Glutamatergic neuron (in vitro differentiated cells): ENCODE measurements at places on chromosomes 3 and 15.
A peak's percentile ranks its signal among the peaks of the same experiment; 100 is the strongest.

- peaks cover 13% of the 10 kb centered on the region for H3K4me1 ChIP-seq
- DNase-seq: no peak
- peaks cover 2% of the 10 kb centered on the region for H3K27me3 ChIP-seq
- H3K27ac ChIP-seq: no peak overlapping the region
- H3K36me3 ChIP-seq: no peaks in the 10 kb centered on the region
Observed at GRCh38 chr3:192364316-192364715, 363.0 kb downstream of the FGF12 start.

DNA sequence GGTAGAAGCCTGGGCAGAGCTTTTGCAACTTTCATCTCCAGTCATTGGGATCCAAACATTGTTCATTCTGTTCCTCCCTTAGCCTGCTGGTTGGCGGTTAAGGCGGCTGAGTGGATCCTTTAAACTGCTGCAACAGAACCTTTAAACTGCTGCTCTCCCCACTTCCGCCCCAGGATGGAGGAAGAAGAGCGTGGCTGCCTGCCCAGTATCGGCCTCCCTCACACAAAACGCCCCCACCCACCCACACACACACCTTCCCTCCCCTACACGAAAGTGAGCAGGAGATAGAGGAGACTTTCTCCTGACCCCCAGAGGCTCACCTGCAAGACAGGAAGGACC lies 460 bp upstream of the ZMAT3 start:
- no peak for DNase-seq
- peak overlapping the region; percentile 64 for H3K4me3 ChIP-seq
- peaks cover 2% of the 10 kb centered on the region for H3K27me3 ChIP-seq

DNA sequence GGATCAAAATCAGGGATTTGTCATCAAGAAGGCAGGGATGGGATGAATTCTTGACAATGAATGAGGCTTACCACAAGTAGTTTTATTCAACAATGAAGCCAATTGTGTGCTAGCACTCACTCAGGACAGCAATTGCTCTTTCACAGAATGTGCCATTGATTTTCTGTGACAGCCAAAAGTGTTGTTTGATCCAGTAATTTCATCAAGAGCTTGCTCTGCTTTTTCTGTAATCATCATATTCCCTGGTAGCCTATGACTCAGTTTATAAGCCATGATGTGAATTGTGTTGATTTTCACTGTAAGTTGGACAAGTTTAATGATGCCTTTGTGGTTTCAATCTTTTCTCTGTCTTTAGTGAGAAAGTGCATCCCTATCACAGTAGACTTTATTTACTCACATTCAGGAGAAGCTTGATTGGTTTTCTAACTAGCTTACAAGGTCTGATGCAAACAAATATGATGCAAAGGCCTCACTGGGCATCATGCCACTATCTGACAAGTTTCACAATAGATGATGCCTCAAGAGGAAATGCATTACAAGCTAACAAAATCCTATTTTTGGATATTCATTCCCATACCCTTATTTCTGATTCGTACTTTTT lies 13.6 kb upstream of the CSRNP1 start:
- no peaks in the 10 kb centered on the region for H3K27me3 ChIP-seq
- no peak overlapping the region for H3K4me3 ChIP-seq
- H3K36me3 ChIP-seq: no peaks in the 10 kb centered on the region
- no peak for DNase-seq
- no peak overlapping the region for H3K27ac ChIP-seq

DNA sequence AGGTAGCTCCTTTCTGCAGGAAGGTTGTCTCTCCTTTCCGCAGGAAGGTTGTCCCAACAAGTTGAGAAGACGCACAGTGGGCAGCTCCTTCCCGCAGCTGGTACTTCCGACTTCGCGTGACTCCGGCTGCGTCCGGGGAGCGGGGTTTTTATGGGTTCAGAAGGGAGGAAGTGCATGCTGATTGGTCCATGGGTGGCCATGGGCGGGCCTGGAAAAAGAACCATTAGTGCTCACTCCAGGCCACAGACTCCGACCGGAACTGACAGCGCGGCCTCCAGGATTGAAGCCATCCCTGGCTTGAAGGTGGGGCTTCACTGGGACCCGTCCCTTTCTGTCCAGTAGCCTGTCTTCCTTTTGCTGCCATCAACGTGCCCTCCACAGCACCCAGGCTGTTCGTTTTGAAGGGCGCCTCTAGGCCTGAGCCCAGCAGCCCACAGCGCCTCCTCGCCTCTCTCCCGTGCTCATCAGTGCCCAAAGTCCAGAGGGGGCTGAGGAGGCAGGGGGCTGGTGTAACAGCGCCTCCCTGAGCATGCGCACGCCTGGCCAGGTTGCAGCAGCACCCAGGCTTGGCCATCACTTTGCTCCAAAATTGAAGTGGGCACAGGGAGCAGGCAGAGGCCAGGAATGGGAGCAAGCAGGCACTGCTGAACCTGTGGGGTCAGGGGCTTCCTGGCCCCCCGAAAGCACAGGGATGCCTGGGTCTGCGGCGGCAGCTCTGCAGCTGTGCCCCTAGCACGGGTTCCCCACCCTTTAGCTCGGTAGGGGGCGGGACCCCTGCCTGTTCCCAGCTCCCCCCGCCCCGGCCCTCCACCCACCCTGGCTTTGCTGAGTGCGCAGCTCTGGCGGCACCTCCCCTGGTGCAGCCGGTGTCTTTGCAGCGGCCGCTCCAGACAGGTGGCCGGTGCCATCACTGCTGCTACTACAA lies 330.6 kb upstream of the MCTP2 start:
- peaks cover 14% of the 10 kb centered on the region for H3K4me1 ChIP-seq
- DNase-seq: no peak
- H3K4me3 ChIP-seq: no peak overlapping the region
- H3K36me3 ChIP-seq: no peaks in the 10 kb centered on the region
- no peak overlapping the region for H3K27ac ChIP-seq

- DNase-seq: no peak
- H3K27ac ChIP-seq: no peak overlapping the region
- peaks cover 39% of the 10 kb centered on the region for H3K4me1 ChIP-seq
- H3K4me3 ChIP-seq: no peak overlapping the region
- peaks cover 10% of the 10 kb centered on the region for H3K27me3 ChIP-seq
- H3K36me3 ChIP-seq: no peaks in the 10 kb centered on the region
Observed at GRCh38 chr15:67460521-67460920, 60.4 kb upstream of the C15orf61 start.

DNA sequence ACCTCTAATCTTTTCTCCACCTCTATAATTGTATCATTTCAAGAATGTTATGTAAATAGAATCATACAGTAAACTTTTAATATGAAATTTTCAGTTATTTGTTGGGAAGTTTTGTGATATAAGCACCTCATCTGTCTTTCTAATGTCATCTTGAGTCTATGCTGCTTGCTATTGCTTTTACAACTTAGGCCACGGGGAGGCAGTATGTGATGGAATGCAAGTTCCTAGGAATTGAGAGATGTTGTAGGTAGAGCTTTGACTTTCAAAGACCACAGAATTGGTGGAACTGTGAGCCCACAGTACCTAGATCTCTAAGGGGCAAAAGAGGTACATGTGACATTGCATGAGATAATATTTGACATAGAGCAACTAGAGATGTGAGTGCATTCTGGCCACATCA lies 328.3 kb downstream of the MFSD1 start:
- no peaks in the 10 kb centered on the region for H3K27me3 ChIP-seq
- no peaks in the 10 kb centered on the region for H3K36me3 ChIP-seq
- no peaks in the 10 kb centered on the region for H3K4me1 ChIP-seq

- peaks cover 11% of the 10 kb centered on the region for H3K4me1 ChIP-seq
- no peak overlapping the region for H3K27ac ChIP-seq
- DNase-seq: no peak
- peaks cover 6% of the 10 kb centered on the region for H3K27me3 ChIP-seq
Observed at GRCh38 chr3:23921052-23921511, 4.2 kb downstream of the RPL15 start.

DNA sequence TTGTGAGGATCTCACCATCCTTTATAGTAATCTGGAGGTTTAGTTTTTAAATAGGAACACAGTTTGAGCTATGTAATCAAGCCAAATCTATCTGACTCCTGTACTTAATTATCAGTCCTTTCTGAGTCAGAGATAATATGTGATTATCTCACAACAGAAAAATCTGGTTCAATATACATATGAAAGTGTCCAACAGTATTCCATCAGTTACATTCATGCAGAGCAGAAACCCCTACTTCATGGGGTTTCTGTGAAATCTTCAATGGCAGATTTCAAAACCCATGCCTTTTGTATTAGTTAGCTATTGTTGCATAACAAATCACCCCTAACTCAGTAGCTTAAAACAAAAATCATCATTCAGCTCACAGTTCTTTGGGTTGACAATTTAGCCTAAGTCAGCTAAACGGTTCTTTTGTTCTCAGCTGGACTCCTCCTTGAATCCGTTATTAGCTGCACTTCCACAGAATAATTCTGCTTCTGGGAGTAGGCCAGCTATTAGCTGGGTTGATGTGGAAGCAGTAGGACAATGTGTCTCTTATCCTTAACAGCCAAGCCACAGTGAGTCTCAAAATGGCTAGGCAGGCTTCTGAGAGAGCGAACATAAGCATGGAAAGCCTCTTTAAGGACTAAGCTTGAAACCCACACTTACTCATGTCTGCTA lies 42.9 kb upstream of the ARPP21 start:
- no peak overlapping the region for H3K27ac ChIP-seq
- no peak overlapping the region for H3K4me3 ChIP-seq
- H3K36me3 ChIP-seq: no peaks in the 10 kb centered on the region
- H3K4me1 ChIP-seq: peaks cover 4% of the 10 kb centered on the region

DNA sequence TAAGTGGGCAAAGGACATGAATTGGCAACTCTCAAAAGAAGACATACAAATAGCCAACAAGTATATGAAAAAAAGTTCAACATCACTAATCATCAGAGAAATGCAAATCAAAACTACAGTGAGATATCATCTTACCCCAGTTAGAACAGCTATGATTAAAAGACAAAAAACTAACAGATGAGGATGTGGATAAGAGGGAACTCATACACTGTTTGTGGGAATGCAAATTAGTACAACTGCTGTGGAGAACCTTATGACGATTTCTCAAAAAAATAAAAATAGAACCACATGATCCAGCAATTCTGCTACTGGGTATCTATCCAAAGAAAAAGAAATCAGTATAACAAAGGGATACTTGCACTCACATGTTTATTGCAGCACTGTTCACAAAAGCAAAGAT lies 28.6 kb downstream of the NEK10 start:
- H3K27me3 ChIP-seq: peaks cover 2% of the 10 kb centered on the region
- H3K4me3 ChIP-seq: no peak overlapping the region
- no peak for DNase-seq
- no peak overlapping the region for H3K27ac ChIP-seq
- H3K4me1 ChIP-seq: no peaks in the 10 kb centered on the region

GRCh38 chr15:57586661-57587424 lies 4.9 kb upstream of the MYZAP start:
- no peak for DNase-seq
- no peak overlapping the region for H3K27ac ChIP-seq
- H3K36me3 ChIP-seq: peaks cover 18% of the 10 kb centered on the region
- H3K4me1 ChIP-seq: no peaks in the 10 kb centered on the region

- peaks cover 20% of the 10 kb centered on the region for H3K4me1 ChIP-seq
- H3K36me3 ChIP-seq: peaks cover 7% of the 10 kb centered on the region
- no peak for DNase-seq
- no peak overlapping the region for H3K27ac ChIP-seq
- no peak overlapping the region for H3K4me3 ChIP-seq
- H3K27me3 ChIP-seq: peaks cover 12% of the 10 kb centered on the region
Observed at GRCh38 chr3:48463703-48464102, 17.2 kb downstream of the ATRIP start.

DNA sequence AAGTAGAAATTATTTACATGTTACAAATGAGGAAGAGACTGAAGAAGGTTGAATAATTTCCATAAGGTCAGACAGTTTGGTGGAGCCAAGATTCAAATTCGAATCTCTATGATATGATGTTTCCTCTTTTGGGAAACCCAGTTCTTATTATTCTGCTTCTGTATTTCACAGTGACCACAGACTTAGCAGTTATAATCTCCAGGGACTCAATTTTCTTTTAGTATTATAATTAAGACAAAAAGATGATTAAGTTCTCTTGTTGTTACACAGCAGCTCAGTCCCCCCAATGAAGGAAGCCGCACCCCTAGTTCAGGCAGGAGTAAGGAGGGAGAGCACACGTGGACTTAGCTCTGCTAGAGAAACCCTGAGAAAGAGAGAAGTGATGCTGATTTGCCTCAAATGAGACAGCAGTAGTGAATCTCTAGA lies 130.6 kb downstream of the CCNL1 start:
- H3K4me3 ChIP-seq: no peak overlapping the region
- DNase-seq: no peak
- H3K27ac ChIP-seq: no peak overlapping the region
- H3K36me3 ChIP-seq: no peaks in the 10 kb centered on the region
- H3K27me3 ChIP-seq: no peaks in the 10 kb centered on the region

DNA sequence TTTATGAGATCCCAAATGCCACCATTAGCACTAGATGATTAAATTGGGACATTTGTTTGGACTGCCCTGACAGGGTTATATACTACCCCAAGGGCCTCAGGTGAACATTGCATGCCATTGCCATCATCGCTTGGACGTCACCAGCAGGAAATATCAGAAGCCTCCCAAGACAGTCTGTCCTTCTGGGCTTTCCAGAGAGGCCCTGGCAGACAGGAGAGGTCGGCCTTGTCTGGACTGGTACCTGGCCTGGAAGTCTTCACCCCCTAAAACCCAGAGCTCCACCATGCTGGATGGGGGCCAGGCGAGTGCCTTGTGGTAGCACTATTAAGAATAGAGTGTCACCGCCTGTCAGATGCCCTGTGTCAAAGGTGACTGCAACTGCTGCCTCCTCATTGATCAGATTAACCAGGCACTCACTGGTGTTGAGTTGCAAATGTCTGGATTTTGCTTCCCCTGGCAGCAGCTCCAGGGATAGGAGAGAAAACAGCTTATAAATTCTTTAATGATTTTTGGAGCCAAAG lies 324.1 kb upstream of the RASGRP1 start:
- peaks cover 6% of the 10 kb centered on the region for H3K36me3 ChIP-seq
- no peak for DNase-seq
- no peak overlapping the region for H3K4me3 ChIP-seq
- no peak overlapping the region for H3K27ac ChIP-seq
- no peaks in the 10 kb centered on the region for H3K4me1 ChIP-seq
- H3K27me3 ChIP-seq: no peaks in the 10 kb centered on the region

DNA sequence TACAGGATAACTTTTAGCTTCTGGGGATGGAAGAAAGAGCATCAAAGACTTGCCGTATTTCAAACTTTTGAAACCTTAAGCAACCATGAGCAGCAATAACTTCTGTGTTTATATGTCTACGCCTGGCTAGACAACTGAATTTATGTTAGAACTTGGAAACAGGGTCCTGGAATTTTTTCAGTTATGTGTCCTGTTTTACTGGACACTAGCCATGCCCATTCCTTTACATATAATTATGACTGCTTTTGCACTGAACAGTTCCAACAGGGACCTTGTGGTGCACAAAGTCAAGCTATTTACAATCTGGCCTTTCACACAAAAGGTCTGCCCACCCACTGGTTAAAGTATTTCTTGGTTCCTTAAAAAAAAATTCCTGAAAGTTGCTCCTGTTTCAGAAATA lies 37.1 kb downstream of the TJP1 start:
- peaks cover 8% of the 10 kb centered on the region for H3K4me1 ChIP-seq
- no peak for DNase-seq
- no peak overlapping the region for H3K4me3 ChIP-seq
- no peak overlapping the region for H3K27ac ChIP-seq

- no peak overlapping the region for H3K27ac ChIP-seq
- H3K4me3 ChIP-seq: no peak overlapping the region
- H3K4me1 ChIP-seq: no peaks in the 10 kb centered on the region
- no peak for DNase-seq
- H3K36me3 ChIP-seq: peaks cover 15% of the 10 kb centered on the region
Observed at GRCh38 chr15:34055868-34056595, 17.0 kb upstream of the AVEN start.

- peaks cover 17% of the 10 kb centered on the region for H3K4me1 ChIP-seq
- H3K27me3 ChIP-seq: peaks cover 17% of the 10 kb centered on the region
- H3K27ac ChIP-seq: no peak overlapping the region
Observed at GRCh38 chr15:82051664-82052063, 5.8 kb upstream of the MEX3B start.
